ENCODE measurements at places on chromosomes 6 and 20.

DNA sequence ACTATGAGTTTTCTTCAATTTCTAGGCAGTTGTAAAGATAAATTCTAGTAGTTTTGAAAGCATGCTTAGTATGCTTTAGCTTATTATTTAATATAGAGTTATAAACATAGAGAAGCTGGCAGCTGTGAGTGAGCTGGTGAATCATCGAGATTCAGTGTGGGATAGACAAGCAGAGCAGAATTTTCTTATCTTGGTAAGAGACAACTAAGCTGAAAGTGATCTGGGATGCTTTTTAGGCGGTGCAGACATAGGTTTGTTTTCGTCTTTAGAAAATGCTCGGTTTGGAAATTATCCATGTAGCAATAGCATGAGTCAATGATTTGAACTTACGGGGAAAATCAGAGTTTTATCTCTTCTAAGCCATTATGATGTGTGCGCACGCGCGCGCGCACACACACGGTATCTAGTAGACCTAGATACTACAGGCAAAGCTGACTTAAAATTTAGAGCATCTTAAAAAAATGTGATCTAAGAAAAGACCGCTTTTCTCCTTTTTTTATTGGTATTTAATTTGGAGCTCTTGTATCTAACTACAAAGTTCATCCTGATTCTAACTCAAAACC lies 128.3 kb upstream of the MAP3K7 start:
- no peak for DNase-seq

DNA sequence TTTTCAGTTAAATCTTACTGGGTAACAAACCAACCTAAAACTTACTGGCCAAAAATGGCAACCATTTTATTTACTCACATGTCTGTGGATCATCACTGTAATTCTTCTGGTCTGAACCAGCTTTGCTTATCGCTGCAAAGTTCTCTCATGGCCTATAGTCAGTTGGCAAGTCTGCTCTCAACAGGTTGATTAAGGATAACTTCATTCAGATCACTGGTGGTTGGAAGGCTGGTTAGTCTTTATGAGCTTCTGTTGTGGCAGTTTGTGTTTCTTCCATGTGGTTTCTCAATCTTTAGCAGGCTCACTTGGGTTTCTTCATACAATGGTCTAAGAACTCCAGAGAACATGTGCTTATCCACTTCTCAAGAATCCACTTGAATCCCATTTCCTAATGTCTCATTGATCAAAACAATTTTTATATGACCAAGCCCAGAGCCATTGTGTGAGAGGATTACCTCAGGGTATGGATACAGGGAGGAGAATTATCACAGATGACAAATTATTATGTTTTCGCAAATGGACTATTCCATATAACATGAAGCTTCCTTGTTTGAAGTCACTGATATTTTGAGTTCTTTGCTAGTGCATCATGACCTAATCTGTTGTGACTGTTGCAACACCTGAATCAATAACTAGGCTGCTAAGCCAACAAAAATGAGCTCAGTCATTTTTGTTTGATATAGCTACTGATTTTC lies 155.4 kb upstream of the BMP2 start:
- DNase-seq: no peak

DNA sequence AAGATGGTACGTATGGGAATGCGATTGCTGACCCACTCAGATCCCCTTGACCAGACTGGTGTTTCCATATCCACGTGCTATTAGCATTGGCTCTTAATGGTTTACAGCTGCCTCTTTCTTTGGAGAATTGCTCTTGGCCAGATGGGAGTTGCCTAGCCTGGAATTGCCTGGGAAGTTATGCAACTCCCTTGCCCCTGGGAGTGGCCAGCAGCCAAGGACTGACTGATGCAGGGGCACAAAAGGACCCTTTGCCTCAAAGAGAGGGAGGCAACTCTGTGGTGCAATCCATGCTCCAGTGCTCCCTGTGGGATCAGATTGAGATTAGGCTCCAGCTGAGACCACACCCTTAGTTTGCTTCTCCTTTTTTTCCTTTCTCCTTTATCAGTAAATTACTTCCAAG lies 203.5 kb upstream of the JAG1 start:
- DNase-seq: no peak

GRCh38 chr6:45376310-45377042 lies 1.3 kb downstream of the SUPT3H start:
- no peak for DNase-seq

GRCh38 chr6:119449331-119450156 lies 100.0 kb upstream of the MAN1A1 start:
- no peak for DNase-seq

GRCh38 chr20:45183084-45183483 lies 8.4 kb downstream of the PI3 start:
- no peak for DNase-seq

GRCh38 chr6:31831350-31832215 lies 4.0 kb downstream of the HSPA1B start:
- no peak for DNase-seq
